Left ventricle myocardium superior (tissue), 1 donor: ENCODE measurements at places on chromosomes 4 and X.
A peak's percentile ranks its signal among the peaks of the same experiment; 100 is the strongest.

DNA sequence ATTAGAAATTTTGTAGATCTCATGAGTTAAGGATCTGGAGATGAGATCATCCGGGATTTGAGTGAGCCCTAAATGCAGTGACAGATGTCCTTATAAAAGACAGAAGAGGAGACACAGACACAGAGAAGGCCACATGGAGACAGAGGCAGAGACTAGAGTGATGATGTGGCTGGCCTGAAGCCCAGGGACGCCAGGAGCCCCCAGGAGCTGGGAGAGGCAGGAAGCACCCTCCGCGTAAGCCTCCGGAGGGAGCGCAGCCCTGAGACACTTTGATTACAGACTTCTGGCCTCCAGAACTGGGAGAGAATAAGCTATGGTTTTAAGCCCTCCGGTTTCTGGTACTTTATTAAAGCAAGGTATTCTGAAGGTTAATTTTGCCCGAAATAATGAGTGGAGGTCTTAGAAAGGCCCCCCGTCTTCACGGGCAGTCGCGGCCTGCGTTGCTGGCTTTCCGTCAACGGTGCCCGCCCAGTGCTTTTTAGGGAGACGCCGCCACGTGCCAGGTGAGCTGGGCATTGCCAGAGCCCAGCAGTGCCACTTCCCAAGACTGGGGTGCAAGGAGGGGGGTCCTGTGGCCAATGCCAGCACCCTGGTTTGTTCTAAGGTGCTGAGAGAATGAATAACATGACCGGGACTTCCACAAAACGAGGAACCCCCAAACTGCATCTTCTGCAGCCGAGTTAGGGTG is 8.1 kb downstream of the DHRSX start:
- no peak for DNase-seq

- no peak for DNase-seq
Observed at GRCh38 chrX:74446876-74447275, 25.6 kb downstream of the SLC16A2 start.

DNA sequence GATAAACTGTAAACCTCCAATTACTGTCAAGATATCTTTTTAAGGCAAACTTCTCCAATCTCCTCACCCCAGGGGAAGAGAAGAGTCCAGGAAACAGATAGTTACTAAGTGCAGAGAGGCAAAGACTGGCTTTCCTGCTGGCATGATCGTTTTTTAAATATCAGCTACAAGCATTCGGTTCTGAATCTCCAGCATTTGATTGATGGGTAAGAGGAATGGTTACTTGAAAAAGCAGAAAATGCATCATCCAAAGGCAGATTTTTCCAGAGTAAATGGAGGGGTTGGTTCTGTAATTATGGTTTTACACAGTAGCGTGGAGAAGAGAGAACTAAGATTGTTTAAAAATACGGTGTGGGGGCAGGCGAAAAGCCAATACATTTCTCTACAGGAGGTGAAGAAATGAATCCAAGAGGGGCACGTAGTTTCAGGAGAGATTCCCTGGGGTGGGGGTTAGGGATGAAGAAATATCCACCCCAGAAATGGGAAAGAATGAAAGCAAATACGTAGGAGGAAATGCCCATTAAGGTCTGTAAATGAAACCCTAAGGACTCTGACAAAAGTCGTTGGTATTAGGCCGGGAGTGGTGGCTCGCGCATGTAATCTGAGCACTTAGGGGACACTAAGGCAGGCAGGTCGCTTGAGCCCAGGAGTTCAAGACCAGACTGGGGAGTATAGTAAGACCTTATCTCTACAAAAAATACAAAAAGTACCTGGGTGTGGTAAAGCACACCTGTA is 248.3 kb downstream of the DHRSX start:
- DNase-seq, result no peak

DNA sequence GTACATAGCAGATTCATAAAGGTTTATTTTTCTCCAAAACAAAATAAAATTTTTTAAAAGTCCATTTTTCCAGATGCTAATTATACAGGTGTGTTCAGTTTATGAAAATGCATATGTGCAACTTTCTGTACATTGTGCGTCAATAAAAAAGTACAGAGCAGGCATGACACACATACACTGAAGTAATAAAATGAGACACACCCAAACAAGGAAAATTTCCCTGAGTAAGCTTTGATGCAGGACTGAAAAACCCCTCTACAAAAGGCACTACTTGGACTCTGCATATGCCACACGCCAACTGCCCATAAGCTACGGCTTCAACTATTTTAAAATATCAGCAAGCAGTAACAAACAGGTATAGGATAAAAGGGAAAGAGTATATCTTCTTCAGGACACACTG is 13.8 kb downstream of the ARAP2 start:
- DNase-seq, result no peak

- peak; percentile 65 for DNase-seq
Observed at GRCh38 chrX:75547783-75548182, 24.9 kb upstream of the ZDHHC15 start.

- no peak for DNase-seq
Observed at GRCh38 chr4:40183615-40184411, 13.0 kb upstream of the RHOH start.

- no peak for DNase-seq
Observed at GRCh38 chr4:15935504-15936402, 2.8 kb downstream of the FGFBP1 start.

DNA sequence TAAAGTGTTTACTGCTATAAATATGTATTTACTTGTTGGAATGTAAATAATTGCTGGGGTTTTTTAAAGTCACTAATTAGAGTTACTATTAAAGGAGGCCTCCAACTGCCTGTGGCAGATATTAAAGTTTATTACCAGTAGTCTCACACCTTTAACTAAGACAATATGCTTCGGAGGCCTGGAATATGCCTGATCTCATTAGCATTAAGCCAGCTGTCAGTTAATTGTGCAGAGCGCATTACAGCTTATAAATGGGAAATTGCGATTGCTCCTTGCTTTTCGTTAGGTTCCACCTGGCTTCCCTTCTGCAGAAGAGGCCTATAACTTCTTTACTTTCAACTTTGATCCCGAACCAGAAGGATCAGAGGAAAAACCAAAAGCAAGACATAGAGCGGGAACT is 41.3 kb downstream of the CC2D2A start:
- no peak for DNase-seq

- DNase-seq, result no peak
Observed at GRCh38 chrX:30308263-30309138, 689 bp downstream of the NR0B1 start.

- DNase-seq, result no peak
Observed at GRCh38 chr4:134879019-134879418, 677.4 kb upstream of the PABPC4L start.

GRCh38 chr4:78585633-78586032 is 34.1 kb downstream of the ANXA3 start:
- DNase-seq, result no peak

DNA sequence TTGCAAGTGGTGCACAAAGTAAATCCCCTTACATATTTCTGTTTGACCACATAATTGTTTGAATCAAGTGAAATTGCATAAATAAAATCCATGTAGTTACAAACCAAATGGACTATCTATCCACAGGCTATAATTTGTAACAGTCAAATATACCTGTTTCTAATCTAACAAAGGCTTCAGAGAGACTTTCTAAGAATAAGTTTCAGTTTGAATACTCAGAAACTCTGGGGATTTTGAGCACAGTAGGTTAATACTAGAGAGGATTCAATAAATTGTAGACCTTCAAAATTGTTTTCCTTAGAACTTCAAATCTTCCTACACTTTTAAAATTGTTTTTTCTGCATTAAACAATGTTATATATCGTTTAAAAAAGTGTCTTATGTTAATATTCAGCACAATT is 1250.1 kb downstream of the NLGN4X start:
- no peak for DNase-seq

- DNase-seq, result no peak
Observed at GRCh38 chr4:180792541-180792940, 1450.7 kb upstream of the TENM3 start.

DNA sequence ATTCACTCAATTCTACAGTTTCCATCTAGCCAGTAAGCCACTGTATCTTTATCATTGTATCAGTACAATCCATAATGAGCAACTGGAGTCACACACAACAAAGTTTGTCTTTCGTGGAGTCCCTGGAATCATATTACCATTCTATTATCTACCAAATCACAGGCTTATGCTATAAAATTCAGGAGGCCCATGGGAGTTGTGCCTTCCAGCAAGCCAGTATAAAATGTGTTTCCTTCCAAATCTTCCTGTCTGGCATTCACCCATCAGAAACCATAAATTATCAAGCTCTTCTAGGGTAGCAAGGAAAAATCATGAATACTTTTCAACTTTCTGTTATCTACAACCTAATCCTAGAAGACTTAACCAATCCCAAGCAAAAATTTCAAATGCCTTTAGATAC is 1383.3 kb upstream of the PCDH7 start:
- DNase-seq, result no peak

DNA sequence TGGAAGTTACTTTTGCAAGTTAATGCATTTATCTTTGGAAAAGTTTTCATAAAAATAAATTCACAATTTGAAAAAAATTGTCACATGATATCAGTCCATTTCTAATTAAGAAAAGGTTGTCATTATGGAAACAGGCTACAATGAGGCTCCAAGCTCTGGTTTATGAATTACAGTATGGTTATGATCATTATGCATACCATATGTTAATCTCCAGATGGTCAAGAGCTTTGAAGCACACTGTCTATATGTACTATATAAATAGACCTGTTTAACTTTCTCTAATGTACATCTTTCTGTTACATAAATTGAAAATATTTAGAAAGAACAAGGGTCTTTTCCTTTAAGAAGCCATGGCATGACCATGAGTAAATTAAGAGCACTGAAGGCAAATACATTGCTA is 2338.8 kb downstream of the PCDH7 start:
- DNase-seq, result no peak

- no peak for DNase-seq
Observed at GRCh38 chrX:9785944-9786797, at the start of gene SHROOM2. TSS of gene SHROOM2 (plus strand) at chrX:9786429. CDS start at chrX:9786546, 117 bp downstream.

GRCh38 chr4:53929955-53930798 is 134.2 kb downstream of the CHIC2 start:
- DNase-seq, result peak; percentile 45

DNA sequence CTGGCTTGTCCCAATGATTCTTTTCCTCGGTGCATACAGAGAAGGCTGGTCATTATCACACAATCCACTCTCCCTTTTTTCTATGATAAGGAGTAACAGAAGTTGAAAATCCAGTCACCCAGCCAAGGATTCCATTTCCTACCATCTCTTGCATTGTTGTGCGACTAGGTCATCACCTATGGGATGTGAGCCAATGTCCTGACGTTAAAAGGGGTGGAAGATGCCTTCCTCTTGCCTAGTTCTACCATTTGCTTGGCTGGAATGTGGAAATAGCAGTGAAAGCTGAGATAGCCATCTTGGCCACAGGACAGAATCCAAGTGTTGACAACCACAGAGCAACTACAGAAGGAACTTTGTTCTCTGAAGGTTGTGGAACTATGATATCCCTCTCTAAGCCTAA is 132.2 kb upstream of the KIT start:
- DNase-seq, result no peak

- no peak for DNase-seq
Observed at GRCh38 chr4:14364953-14365536, 637.2 kb upstream of the CPEB2 start.

DNA sequence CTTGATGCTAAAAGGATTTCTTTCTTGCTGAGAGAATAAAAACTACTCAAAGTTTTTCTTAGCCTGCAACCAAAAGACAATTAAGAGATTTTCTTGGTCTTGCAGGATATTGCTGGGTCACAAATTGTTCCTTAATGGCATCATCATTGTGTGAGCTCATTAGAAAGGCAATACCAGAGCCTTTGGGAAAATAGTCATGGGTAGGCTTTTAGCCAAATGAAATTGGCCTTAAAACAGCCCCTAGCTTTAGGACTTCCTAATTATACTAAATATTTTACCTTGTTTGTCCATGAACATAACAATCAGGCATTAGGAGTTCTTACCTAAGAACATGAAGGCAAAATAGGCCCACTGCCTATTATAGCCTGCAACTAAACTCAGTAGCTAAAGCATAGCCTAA is 10.4 kb upstream of the FAM13A start:
- no peak for DNase-seq
